CD4-positive, alpha-beta T cell (primary cell): ENCODE measurements at places on chromosomes 1 and 21. TPM values are rescaled to one million over a fixed set of nuclear protein-coding genes. Genes with fewer than 3 reads are reported as not detected.

DNA sequence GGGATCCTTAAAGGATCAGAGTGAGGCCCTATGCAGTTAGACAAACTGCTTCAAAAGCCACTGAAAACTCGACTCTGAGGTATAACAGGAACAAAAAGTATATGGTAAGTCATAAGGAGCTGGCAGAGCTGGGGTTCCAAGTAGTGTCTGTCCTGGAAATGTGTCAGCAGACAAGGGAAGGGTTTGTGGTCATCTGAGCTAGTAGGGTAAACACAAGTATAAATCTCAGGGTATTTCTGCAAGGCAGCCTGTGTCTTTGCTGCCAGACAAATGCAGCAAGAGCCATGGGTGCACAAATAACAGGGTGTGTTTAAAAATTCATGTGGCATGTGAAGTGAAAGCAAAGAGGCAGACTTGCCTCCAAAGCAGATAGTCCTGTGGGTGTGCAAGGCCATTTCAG, 759.0 kb upstream of the ADAMTS5 start:
- DNase-seq = no peak

GRCh38 chr1:119714583-119714982, 2.8 kb downstream of the PHGDH start:
- DNase-seq = no peak

DNA sequence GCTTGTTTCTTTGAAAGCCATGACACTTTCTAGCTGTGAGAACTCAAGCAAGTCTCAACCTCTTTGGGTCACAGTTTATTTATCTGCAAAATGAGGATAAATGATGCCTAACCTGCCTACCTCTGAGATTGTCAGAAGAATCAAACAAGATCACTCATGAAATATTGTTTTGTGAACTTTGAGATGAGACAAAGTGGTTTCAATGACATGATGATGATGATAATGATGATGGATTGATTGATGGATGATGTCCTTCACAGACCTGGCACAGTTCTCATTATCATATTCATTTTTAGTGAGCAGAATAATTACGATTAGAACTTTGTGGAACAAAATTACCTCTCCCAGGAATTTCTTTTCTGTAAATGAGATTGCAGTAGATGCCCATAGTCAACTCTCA, 129.2 kb downstream of the HHIPL2 start:
- DNase-seq = no peak

DNA sequence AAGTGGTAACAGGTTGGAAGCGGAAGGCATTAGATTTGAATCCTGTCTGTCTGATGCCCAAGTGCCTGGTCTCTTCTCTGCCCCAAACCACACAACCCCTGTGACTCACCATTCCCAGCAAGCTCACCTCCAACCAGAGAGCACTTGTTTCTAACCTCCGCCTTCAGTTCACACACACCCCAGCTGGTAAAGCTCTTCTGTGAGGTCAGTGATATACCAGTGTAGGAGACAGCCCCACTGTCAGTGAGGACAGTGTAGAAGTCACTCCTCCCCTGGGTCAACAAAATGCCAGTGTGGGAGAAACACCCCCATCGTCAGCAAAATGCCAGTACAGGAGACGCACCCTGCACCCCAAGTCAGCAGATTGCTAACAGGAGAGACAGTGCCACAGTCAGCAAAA, 2.6 kb downstream of the RIMS3 start:
- peak; percentile 21 for DNase-seq

DNA sequence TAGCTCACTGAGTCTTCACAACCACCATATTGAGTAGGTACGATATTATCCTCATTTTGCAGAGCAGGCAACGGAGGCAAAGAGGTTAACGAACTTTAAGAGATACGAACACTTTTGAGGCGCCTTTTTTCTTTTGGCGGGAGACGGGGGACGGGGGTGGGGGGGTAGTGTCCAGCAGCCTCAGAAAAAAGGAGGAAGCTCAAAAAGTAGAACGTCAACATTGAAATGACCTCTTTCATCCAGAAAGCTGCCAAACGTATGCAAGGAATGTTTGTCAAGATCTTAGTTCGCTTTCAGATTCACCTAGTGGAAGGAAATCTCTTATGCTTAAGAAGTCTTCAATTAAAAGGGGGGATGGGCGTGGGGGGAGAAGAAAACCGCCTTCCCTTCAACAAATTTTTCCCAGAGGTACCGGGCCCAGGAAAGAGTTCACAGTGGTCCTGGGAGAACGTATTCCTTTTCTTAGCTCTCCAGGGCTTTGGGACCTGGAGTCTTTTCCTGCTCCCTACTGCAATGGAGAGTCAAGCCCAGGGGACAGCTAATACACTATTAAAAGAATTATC, 1.1 kb upstream of the PCAT6 start:
- DNase-seq = no peak

- DNase-seq = no peak
Observed at GRCh38 chr1:67536957-67537666, 106.9 kb upstream of the SERBP1 start.

GRCh38 chr1:224820341-224820740, 109.1 kb upstream of the DNAH14 start:
- DNase-seq = no peak

GRCh38 chr1:66256629-66257572, 277.1 kb upstream of the SGIP1 start:
- DNase-seq = no peak

DNA sequence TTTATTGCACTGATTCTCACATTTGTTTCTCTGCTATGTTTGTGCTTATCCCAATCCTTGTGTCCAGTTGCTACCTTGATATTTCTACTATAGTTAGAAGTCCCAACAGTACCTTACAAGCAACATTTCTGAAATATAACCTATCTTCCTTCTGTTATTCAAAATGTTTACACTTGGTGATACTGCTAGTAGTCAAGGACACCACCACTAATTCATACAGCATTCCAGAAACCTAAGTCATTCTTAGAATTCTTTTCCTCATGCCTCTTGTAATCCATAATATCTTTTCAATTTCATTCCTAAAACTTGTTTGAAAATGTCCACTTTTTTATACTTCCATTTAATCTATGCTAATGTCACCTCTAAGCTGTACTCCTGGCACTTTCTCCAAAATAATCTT, 2132.1 kb downstream of the NCAM2 start:
- DNase-seq = no peak

GRCh38 chr1:45385302-45385701, 45.1 kb upstream of the MUTYH start:
- DNase-seq = no peak

- DNase-seq = no peak
Observed at GRCh38 chr1:59697150-59697800, 117.5 kb upstream of the HOOK1 start.

GRCh38 chr1:37989361-37989930, 376 bp downstream of the SF3A3 start:
- peak; percentile 24 for DNase-seq

DNA sequence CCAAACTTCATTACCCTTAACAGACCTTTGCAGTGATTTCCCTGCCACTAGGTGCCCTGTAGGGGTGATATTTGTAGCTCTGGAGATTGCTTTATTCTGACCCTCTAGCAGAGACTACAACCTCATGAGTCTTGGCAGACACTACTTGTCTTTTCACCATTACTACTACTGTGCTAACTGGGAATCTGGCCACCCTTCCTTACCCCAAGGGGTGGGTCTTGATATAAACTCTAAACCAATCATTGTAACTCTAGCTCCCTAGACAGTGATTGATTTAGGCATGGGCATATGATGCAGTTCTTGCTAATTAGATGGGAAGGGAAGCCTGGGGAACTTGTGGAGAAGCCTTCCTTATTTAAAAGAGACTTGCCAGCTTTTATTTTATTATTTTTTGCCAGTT, 3.9 kb downstream of the KPNA6 start:
- no peak for DNase-seq

DNA sequence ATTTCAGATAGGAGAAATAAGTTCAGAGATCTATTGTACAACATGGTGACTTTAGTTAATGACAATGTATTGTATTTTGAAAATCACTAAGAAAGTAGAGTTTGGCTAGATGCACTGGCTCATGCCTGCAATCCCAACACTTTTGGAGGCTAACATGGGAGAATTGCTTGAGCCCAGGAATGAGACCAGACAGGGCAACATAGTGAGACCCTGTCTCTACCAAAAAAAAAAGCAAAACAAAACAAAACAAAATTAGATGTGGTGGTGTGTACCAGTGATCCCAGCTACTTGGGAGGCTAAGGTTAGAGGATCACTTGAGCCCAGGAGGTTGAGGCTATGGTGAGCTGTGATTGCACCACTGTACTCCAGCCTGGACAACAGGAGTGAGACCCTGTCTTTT, 27.2 kb downstream of the IVNS1ABP start:
- DNase-seq = no peak

DNA sequence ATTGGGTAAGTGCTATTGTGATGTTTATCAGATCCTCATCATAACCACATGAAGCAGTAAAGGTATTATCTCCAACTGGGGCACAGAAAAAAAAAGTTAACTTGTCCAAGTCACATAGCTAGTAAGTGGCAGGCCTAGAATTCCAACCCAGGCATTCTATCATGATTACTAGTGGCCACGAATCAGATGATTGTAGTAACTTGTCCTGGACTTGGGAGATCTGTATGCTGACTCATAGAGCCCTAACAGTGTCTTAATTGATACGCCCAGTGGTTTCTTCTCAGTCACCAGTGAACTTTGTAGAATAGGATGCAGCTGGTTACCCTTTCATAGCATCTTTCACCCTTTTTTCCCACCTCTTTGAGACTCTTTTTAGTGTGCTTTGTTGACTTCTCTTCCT, 91.1 kb upstream of the UBE2U start:
- DNase-seq = no peak

Gene SLC6A9
- 0.17 TPM for total RNA-seq

Gene S100A16
- total RNA-seq = not detected
